Effector memory CD8-positive, alpha-beta T cell (primary cell): ENCODE measurements at places on chromosomes 7 and 10.

GRCh38 chr10:96830511-96831199 lies 1.4 kb upstream of the LCOR start:
- peak; percentile 84 for DNase-seq

- DNase-seq = no peak
Observed at GRCh38 chr7:131212114-131212513, 115.6 kb upstream of the MKLN1 start.

GRCh38 chr7:14380881-14381280 lies 391.4 kb upstream of the ETV1 start:
- DNase-seq = no peak

DNA sequence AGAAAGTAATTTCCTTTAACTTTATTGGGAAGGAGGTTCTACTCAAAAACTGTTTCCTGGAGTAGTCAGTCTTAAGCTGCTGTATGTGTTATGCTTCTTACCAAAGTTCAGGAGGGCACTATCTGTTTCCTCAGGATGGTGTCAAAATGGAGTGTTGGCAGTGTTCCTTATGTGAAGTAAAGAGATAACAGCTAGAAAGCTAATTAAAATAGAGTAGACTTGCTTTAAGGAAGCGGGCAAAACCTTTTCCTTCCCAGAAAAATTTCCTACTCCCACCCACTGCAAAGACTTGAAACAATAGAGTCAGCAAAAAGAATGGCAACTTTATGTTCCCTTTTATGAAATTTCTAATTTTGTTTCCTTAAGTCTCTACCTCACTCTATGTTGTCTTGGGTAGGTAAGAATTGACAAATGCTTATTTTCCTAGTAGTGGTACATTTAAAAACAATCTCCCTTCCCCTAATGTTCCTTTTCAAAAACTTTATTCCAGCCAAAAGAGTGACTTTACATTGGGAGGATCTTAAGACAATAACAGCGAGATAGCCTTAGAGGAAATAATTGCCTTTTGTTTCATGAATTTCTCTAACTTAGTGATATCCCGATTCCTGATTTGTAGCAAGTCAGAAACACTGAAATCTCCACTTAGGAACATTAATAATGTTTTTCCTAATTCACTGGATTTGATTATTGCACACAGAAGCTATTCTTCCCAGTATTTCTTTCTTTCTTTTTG lies 26.5 kb upstream of the ENTPD1 start:
- DNase-seq = no peak

DNA sequence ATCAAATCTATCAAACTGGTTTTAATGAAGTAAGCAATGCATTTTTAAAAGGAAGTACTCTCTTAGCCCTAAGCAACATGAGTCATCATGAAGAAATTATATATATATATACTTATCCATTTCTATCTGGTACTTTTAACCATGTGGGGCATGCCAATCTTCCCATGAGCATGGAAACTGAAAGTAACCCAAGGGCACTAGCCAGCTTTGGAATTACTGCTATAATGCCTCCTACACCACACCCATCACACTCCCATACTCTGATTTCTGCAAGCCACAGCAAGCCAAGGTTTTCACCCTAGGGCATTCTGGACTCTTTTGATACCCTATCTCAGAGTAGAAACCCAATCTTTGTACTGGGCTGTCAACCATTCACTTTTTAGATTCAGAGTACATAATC lies 204.6 kb downstream of the IMMP2L start:
- no peak for DNase-seq

- DNase-seq = no peak
Observed at GRCh38 chr7:47833211-47833610, 115.1 kb downstream of the PKD1L1 start.

GRCh38 chr10:119090968-119091367 lies 10.4 kb upstream of the EIF3A start:
- DNase-seq = peak; percentile 56

- DNase-seq = no peak
Observed at GRCh38 chr10:3803295-3803926, 18.4 kb upstream of the KLF6 start.

GRCh38 chr7:99331002-99331401 lies 5.3 kb downstream of the ARPC1A start:
- no peak for DNase-seq

- no peak for DNase-seq
Observed at GRCh38 chr7:97021747-97022490, 2.7 kb downstream of the DLX5 start.

GRCh38 chr7:106867641-106868351 lies 2.7 kb downstream of the PIK3CG start:
- no peak for DNase-seq

GRCh38 chr10:34729619-34730018 lies 85.5 kb downstream of the PARD3 start:
- no peak for DNase-seq

DNA sequence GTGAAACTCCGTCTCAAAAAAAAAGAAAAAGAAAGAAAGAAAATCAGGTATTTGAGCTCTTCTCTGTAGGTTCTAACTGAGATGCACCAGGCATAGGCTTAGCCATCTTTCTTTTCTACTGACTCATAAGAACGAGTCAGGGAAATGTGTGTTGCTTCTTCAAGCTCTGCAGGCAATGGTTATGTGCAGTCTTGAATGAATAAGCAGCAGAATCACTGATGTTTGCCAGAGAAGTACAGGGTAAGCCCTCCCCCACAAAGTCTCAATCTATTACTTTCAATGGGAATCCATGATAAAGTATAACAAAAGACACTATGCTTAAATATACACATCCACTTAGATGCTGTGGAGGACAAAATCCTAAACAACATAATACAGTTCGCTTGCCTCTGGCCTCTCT lies 239.2 kb downstream of the PARD3 start:
- no peak for DNase-seq

DNA sequence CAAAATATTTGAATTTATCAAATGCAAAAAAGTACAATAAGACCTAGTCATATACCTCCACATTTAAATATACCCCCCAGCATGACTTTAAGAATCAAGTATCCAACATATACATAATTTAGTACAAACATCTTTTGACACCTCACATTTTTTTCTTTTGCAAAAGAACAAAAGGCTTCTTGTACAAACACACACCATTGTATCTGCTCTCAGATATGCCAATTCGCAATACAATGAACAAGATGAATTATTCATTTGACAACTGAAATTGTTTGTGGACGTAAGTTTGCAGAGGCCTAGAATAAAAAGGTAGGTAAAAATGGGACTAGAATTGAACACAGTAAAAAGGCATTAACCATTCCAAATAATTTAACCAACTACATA lies 154.4 kb downstream of the CACNA2D1 start:
- DNase-seq = no peak

GRCh38 chr10:96690755-96691730 lies 29.3 kb downstream of the PIK3AP1 start:
- no peak for DNase-seq

- no peak for DNase-seq
Observed at GRCh38 chr7:3956949-3957348, 655.9 kb downstream of the SDK1 start.

GRCh38 chr10:3425716-3426115 lies 253.1 kb upstream of the PITRM1 start:
- no peak for DNase-seq

DNA sequence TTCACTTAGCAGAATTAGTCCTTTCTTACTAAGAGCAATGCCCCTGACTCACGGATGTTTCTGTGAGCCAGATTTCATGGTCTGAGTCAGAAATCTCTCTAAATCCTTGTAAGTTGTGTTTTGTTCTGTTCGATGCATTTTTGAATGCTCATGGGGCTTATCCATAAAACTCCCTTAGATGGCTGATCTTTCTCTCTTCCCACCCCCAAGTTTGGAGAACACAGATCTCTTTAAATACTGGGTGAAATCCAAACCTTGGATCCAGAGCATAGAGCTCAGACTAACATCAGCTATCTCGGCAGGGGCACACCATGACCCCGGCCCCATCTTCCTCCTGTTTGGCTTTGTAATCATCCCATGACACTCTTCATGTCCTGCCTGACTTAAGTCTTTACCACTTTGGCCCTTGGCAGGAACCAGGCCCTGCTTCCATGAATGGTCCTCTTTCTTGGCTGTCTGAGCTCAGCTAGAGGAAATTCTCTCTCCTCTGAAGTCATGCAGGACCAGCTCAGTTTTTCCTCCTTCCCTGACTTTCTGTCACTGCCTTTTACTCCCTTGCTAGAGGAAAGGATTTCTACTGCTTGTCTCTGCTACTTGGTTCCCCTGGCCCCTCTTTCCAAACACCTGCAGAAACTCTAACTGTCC lies 120.4 kb upstream of the RAB11FIP2 start:
- DNase-seq = no peak

GRCh38 chr10:31215052-31215451 lies 104.0 kb upstream of the ZEB1 start:
- DNase-seq = no peak

- no peak for DNase-seq
Observed at GRCh38 chr10:126135177-126135576, 238.8 kb downstream of the FANK1 start.

GRCh38 chr7:112573302-112574039 lies 92.7 kb downstream of the LSMEM1 start:
- no peak for DNase-seq

GRCh38 chr7:47669178-47669891 lies 87.4 kb upstream of the TNS3 start:
- no peak for DNase-seq

DNA sequence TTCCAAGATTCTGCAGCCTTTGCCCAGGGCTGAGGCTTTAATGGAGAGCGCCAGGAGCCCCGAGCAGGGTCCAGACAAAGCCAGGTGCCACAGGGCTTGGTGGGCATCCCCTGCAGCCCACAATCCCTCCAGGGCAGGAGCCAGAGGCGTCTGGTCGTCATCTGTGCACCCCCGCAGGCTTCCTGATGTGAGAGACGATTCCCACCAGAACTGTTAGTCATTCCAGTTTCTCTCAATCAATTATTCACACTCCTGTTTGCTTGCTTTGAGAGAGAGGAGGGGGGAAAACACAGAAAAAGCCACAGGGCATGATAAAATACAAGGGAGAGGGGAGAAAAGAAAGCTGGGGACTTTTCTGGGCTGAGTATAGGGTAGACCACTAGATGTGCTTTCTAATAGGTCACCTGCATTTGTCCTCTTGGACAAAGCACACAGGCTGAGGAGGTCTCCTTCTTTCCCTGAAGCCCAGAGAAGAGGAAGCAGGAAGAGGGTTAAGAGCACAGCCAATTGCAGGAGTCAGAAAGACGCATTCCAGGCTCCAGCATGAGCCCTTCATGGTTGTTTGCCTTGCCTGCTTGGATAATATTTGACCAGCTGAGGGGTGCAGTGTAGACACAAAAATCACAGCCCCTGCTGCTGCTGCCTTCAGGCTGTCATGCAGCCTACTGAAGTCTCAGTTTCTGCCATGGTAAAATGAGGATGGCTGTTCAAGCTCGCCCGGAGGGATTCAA lies 194.4 kb downstream of the PLXNA4 start:
- no peak for DNase-seq

GRCh38 chr10:88082391-88082790 lies 219.0 kb downstream of the PTEN start:
- no peak for DNase-seq
